Fibroblast of lung (primary cell): ENCODE measurements at places on chromosomes 2 and 18.
A peak's percentile ranks its signal among the peaks of the same experiment; 100 is the strongest.

- no peak for DNase-seq
Measured at GRCh38 chr2:73897240-73897583, 4.4 kb downstream of the ACTG2 start.

GRCh38 chr2:110120171-110121051 is 4.8 kb upstream of the MALL start:
- DNase-seq = peak; percentile 24

- DNase-seq = no peak
Measured at GRCh38 chr2:72674982-72675915, 150.6 kb downstream of the EXOC6B start.

DNA sequence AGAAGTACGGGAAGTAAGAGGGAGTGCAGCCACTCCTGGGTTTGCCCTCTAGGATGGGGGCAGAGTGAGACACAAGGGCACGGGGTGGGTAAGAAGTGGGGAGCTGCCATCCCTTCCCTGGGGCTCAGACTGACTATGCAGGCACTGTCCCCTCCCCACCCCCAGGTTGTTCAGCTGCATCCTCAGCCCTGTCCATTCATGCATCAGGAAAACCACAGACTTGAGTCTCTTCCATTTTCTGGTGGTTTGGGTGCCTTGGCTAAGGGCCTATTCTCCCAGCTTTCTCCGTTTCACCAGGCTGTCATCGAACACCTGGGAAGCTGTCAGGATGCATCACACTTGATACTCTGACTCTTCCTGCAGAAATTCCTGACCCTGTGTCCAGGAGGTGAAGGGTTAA is 111.9 kb downstream of the TFCP2L1 start:
- peak; percentile 32 for DNase-seq

- peak; percentile 58 for DNase-seq
Measured at GRCh38 chr2:120949957-120950590, 214.4 kb downstream of the GLI2 start.

DNA sequence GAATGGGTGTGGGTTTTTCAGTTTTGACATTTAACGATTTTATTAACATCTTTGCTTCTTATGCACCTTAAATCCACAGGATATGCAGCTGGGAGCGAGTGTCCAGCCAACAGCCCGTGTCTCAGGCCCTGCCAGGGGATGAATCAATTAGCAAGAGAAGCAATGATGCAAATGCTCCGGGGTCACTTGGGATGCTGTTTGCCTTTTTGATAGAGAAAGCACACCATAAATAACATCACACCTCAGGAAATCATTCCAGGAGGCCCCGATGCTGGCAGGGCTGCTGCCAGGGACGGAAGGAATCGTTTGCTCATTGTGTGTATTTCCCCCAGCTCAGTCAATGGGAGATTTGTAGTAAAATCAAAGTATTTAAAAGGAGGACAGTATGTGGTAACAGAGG is 394.0 kb upstream of the HNRNPA3 start:
- DNase-seq = no peak
